ENCODE measurements at places on chromosomes 1 and 21.

- DNase-seq, result no peak
These were observed 4.1 kb downstream of the ZNF362 start for GRCh38 chr1:33260439-33260838.

DNA sequence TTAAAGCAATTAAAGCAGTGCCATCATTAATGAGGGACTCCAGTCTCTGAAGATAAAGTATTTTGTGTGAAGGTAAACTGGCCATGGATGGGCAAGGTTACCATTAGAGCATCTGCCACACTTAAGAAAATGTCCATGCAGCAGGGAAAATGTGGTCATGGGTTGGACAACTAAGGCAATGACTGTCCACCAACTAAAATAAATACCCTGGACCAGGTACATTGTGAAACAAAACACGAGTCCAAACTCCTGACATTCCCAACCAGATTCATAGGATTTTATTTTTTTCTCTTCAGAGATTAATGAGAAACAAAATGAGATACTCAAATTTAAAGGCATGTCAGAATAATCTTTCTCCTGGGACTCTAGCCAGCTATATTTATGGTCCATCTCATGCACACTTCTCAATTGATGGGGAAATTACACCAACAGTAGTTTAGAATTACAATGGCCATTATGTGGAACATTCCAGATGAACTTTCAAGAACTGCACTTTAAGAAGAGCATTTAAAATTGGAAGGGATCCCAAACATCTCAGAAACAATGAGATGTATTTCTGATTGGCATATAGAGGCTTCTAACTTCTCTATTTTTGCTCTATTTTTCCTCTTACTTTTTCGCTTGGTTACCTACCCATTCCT is 8.1 kb downstream of the GBP7 start:
- DNase-seq, result peak; percentile 23

DNA sequence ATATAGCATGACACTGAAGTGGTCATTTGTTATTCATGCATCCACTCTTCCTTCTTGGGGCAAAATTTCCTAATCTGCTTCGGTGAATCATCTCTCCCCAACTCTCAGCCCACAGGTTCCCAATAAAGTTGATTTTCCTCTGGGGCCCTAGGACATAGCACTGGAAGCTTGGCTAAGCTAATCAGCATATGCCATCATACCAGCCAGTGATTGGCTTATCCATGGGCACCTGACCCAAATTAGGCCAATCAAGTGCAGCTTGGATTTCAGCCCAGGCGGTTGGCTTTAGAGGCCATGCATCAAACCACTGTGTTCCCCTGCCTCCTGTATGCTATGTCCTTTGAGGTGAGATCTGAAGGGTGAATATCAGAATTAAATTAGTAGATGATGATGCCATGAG is 58.9 kb downstream of the C1orf94 start:
- no peak for DNase-seq

GRCh38 chr1:59693406-59693805 is 121.3 kb upstream of the HOOK1 start:
- DNase-seq, result no peak

- DNase-seq, result no peak
These were observed 86.8 kb downstream of the CAMK2N1 start for GRCh38 chr1:20399196-20399595.

GRCh38 chr1:96820671-96821070 is 99.1 kb downstream of the PTBP2 start:
- DNase-seq, result no peak

DNA sequence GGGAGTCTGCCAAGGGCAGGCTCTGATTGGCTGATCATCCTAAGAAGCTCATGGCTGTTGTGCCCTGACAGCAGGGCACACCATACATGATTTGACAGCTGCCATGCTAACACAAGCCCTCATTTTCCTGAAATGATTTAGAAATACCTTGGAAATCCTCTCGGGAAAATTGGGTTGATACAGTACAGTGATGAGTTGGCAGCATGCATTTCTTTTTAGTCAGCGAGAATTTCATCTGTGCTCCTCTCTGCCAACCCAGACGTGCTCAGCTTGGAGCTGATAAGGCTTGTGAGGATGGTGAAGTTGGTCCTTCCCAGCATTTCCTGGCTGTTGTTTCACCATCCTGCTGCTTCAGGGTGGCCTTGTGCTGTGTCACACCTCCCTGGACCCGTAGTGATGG is 22.6 kb upstream of the KCNQ4 start:
- DNase-seq, result no peak

GRCh38 chr1:150152772-150153456 is 3.2 kb downstream of the PLEKHO1 start:
- peak; percentile 27 for DNase-seq

DNA sequence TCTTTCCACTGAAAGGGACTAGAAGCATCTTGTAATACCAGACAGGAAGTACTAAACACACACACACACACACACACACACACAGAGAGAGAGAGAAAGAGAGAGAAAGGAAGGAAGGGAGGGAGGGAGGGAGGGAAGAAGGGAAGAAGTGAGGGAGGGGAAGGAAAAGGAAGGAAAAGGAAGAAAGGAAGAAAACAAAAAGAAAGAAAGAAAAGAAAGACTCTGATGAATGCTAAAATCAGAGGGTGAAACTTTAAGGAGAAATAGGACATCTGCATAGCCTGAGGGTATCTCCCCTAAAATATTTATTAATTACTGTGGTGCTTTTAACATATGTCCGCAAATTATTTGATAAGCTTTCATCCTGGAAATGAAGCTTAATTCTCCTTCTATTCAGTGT is 10.6 kb downstream of the TRIT1 start:
- DNase-seq, result no peak

- no peak for DNase-seq
These were observed 971.7 kb upstream of the NCAM2 start for GRCh38 chr21:20026543-20026942.

GRCh38 chr1:100463791-100464424 is 74.0 kb upstream of the GPR88 start:
- peak; percentile 72 for DNase-seq

- DNase-seq, result peak; percentile 44
These were observed 997 bp downstream of the CASZ1 start for GRCh38 chr1:10795276-10796021.

DNA sequence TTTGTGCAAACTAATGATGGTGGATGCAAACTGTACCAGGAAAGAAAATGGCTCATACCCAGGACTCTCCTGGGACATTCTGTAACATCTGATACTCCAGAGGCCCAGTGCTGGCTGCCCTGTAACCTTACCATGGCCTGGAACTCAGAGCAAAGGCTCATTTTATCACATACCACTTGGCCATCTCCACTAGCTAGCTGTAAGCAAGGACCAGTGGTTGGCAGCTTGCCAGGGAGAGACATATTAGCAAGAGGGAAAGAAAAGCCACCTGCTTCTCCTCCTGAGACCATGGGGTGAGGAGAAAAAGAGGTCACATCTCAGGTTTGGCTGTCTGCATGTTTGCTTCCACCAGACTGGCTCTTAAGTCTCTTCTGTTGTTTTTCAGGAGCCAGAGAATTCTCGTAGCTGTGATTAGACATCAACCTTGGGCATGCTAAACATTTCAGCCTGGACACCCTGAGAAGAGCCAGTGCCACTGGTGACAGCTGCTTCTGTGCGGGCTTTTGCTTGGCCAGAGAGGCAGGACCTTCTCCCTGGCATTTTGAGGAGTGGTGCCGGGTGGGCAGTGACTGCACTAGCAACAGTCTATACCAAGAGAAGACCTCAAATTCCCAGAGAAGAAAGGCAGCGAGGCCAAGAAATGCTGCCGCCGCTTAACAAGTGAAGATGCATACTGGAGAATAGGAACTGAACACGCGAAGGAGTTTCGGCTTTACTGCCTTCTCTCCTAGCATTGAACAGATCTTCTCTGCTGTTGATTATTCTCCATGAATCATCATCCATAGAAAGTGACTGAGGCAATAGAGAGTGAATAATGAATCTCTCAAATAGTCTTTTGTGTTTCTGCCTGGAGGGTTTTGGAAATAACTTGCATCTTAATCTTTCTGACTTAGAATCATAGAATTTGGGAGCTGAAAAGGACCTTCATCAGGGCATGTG is 6.7 kb upstream of the INKA2 start:
- DNase-seq, result peak; percentile 80

GRCh38 chr1:22806584-22806983 is 95.9 kb downstream of the EPHB2 start:
- DNase-seq, result no peak

- no peak for DNase-seq
These were observed 3.2 kb upstream of the C1orf162 start for GRCh38 chr1:111470596-111470995.

DNA sequence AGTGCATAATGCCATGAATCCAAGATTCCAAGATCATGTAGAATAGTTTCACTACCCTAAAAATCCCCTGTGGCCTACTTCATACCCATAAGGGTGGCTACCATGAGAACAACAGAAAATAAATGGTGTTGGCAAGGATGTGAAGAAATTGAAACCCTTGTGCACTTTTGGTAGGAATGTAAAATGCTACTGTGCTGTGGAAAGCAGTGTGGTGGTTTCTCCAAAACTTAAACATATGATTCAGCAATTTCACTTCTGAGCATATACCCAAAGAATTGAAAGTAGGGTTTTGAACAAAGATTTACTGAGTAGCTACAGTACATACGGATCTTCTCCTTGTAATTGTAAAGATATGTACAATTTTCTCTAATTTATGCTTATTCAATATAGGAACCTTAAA is 16.0 kb downstream of the FNBP1L start:
- DNase-seq, result no peak

- DNase-seq, result no peak
These were observed 32.8 kb upstream of the PTBP2 start for GRCh38 chr1:96688767-96689166.

- no peak for DNase-seq
These were observed 40.2 kb downstream of the EDN2 start for GRCh38 chr1:41444246-41444645.

GRCh38 chr1:34060901-34061415 is 104.1 kb downstream of the CSMD2 start:
- peak; percentile 31 for DNase-seq

DNA sequence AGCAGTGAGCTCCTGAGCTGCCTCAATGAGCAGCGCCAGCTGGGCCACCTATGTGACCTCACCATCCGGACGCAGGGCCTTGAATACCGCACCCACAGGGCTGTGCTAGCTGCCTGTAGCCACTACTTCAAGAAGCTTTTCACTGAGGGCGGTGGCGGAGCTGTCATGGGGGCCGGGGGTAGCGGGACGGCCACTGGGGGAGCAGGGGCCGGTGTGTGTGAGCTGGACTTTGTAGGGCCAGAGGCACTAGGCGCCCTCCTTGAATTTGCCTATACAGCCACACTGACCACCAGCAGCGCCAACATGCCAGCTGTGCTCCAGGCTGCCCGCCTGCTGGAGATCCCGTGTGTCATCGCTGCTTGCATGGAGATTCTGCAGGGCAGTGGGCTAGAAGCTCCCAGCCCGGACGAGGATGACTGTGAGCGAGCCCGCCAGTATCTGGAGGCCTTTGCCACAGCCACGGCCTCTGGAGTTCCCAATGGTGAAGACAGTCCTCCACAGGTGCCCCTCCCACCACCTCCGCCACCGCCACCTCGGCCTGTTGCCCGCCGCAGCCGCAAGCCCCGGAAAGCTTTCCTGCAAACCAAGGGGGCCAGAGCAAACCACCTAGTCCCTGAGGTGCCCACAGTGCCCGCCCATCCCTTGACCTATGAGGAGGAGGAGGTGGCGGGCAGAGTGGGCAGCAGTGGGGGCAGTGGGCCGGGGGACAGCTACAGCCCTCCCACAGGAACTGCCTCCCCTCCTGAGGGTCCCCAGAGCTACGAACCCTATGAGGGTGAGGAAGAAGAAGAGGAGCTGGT is 12.3 kb downstream of the ZBTB7B start:
- DNase-seq, result no peak

GRCh38 chr1:219621047-219621786 is 8.3 kb upstream of the ZC3H11B start:
- DNase-seq, result no peak

GRCh38 chr1:226972931-226973330 is 32.8 kb downstream of the COQ8A start:
- no peak for DNase-seq

DNA sequence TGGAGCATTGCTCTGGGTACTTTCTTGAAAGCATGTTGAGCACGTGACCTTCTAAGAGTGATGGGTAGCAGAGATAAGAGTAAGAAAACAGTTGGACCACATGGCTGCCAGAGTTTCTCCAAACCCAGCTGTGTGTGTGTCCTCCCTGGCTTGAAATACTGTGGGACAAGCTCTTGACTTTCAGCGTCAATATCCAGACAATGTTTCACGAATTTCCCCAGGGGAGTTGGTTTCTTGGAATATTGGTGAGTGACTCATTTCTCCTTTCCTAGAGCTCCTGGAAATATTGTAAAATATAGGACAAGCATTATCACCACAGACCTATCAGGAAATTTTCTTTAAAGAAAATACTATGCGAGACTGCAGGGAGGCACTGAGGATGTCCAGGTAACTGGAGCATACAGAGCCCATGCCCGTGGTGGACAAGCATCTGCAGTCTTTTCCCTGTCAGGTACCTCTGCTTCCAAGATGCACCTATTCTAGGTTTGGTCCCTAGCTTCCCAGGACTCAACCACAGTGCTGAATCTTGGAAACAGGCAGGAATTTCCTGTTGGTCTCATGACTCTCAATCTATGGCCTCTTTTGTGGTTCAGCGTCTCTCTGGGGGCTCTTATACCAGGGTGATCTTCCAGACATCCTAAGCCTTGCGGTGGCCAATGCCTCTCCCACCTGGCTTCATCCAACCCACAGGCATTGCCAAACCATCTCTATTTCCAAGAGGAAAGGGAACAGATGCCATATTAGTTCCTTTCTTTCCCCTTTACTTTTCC is 67.4 kb downstream of the KCNJ6 start:
- DNase-seq, result no peak

GRCh38 chr21:17949421-17949820 is 130.3 kb upstream of the C21orf91 start:
- peak; percentile 64 for DNase-seq

GRCh38 chr1:106787520-106787919 is 269.0 kb upstream of the PRMT6 start:
- DNase-seq, result no peak

DNA sequence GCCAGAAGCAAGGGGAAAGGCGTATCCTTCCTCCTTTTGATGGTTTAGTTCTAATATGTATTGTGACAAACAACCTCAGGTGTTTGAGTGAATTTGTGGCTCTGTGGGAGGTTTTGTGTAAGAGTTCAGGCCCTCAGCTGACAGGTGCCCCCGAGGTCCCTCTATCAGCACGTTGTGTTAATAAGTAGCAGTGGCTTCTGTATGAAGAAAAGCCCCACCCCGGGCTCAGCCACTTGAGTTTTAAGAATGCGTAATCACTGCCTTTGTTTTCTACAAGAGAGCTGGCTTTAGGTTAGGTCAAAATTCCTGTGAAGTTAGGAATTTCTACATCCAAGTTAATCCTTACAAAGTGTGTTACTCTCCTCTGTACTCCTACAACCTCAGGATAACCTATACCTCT is 92.4 kb upstream of the PGBD5 start:
- no peak for DNase-seq

GRCh38 chr1:244431166-244431565 is 20.5 kb downstream of the ADSS2 start:
- no peak for DNase-seq
